ENCODE measurements at places on chromosomes 16 and 17.
A peak's percentile ranks its signal among the peaks of the same experiment; 100 is the strongest.

DNA sequence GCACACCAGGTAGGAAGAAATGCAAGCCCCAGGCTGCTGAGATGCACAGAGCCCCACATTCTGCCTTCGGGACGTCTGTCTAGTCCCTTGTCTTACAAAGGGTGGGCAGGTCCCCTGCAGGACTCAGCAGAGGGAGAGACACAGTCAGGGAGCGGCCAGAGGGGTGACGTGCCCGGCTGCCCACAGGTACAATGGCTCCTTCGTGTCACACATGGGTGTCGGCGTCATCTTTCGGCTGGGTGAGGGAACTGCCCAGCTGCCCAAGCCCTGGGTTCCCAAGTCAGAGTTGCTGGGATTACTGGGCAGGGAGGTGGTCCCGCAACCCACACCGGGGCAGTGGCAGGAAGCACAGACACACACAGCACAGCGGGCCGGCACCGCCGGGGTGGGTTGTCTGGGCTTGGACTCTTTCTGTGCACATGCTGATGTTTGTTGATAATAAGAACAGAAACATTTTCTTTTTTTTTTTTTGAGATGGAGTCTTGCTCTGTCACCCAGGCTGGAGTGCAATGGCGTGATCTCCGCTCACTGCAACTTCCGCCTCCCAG lies 80.6 kb downstream of the JPH3 start:
- DNase-seq = no peak

GRCh38 chr17:61306003-61306402 lies 93.6 kb upstream of the TBX2 start:
- no peak for DNase-seq

DNA sequence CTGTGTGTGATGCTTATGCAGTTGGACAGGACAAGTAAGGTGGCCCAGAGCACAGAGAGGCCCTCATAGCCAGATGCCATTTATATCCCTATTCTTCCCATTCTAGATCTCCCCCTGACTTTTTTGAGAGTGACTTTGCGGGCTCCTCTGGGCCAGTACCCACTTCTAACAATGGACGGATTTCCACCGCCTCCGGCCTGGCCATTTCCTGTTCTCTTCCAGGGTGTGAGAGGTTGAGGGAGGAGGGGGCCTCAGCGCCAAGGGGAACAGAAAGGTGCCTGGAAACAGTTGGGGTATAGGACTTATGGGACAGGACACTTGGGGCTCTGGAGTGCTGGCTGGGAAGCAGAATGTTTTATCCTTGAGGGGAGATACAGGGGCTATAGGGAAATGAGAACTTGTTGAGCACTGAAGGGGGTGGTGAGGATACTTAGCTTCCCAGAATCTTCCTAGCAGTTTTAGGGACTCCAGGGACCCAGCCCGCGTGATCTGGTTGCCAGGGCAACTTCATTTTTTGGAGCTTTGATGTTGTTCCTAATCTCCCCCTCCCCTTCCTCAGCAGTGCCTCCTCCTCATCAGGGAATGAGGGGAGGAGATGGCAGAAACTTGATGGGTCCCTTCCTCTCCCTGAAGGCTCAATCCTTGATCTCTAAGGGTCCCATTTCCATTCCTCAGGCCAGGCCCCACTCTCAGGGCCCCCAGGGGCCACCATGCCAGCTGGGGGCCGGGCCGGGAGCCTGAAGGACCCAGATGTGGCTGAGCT lies 3.6 kb downstream of the TAOK2 start:
- no peak for DNase-seq

- no peak for DNase-seq
Measured at GRCh38 chr16:72911971-72912370, 136.0 kb downstream of the ZFHX3 start.

GRCh38 chr17:9594065-9594464 lies 17.6 kb downstream of the CFAP52 start:
- DNase-seq = no peak

GRCh38 chr16:66810391-66810790 lies 9.0 kb upstream of the TERB1 start:
- no peak for DNase-seq

DNA sequence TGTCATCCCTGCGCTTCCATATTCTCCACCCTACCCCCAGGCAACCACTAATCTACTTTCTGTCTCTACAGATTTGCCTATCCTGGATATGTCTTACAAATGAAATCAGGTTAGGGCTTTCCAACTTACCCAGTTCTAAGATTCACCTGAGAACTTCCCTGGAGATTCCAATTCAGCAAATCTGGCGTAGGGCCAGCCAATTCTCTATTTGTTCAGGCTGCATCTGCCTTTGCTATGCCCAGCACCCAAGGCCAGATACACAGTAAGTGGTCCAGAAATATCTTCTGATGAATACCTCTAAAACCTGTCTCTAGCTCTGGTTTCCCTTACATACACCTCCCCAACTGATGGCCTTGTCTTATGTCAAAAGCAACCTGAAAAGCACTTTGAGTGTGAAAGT lies 10.4 kb upstream of the CTCF start:
- no peak for DNase-seq

GRCh38 chr16:83906683-83907082 lies 7.8 kb downstream of the MLYCD start:
- no peak for DNase-seq

- DNase-seq = no peak
Measured at GRCh38 chr16:56226187-56226586, 34.9 kb downstream of the GNAO1 start.

DNA sequence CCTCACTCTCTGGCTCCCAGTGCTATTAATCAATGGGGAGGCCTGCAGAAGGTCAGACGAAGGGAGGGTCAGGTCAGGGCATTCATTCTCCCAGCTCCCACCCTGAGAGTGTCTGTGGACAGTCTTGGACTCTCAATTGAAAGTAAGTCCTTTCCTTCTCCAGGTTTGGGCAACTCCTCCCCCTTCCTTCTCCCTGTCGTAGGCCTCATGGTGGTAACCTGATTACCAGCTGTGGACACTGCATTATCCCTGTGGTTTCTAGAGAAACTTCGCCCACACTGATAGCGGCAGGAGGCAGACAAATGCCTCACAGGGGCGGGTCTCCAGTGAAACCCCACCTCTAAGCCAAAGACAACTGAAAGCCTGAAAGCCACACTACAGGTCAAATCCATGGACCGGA lies 57.7 kb upstream of the SLC25A19 start:
- DNase-seq = no peak

DNA sequence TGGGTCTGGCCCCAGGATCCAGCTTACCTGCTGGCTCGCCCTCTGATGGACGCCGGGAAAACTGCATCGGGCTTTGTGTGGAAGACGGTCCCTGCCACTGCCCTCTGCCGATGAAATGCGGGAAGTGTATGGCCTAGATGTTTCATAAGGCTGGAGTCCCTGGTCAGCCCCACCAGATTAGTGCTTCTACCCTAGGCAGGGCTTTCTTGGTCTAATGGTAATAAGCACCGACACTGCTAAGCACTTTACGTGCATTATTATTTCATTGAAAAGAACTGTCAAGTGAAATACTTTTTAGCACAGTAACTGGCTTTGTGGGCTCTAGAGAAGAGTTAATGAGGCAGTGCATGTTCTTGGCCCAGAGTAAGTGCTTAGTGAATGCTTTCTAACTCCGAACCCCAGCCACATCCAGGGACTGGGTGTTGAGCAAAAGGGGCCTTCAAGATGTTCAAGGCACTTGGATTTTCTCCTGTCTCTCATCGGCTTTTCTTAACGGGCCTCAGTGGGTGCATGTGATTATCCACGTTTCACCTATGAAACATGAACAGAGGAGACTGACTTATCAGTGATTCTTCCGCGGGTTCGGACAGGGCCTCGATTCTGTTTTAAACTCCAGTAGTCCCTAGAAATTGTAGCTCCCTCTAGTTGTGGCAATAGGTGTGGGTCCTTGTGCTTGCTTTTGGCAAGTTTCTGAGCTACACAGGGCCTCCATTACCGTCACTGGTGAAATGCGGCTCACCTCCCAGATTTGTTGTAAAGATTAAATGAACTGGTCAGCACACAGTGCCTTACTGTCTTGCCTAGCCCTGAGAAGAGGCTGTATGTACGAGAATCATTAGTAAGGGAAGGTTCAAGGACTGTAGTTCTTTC lies 6.6 kb downstream of the TRAF4 start:
- DNase-seq = peak; percentile 71

GRCh38 chr17:1994707-1995106 lies 30.4 kb downstream of the RTN4RL1 start:
- DNase-seq = no peak

- no peak for DNase-seq
Measured at GRCh38 chr17:10087355-10087754, 111.1 kb downstream of the GAS7 start.

- DNase-seq = no peak
Measured at GRCh38 chr16:4244254-4245076, 2.6 kb upstream of the SRL start.

DNA sequence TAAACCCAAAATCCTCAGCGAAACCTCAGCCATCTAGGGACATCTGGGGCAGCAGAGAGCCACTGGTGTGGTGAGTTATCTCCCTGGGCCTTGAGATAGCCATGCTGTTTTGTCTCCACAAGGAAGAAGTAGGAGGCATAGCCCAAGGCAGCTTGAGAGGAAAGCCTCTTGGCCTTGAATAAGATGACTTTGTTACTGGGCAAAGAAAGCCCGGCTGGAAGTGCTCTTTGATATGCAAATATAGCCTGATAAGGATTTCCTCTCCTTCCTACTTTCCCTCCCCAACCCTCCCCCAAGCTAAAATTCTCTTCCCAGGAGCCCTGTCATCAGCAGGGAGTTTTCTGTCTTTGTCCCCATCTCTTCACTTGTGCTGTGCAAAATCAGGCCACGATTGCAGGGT lies 694.4 kb downstream of the MAF start:
- DNase-seq = no peak

GRCh38 chr17:29155227-29155965 lies 24.8 kb downstream of the MYO18A start:
- DNase-seq = no peak

- no peak for DNase-seq
Measured at GRCh38 chr16:66469291-66469946, 42.3 kb downstream of the BEAN1 start.

- no peak for DNase-seq
Measured at GRCh38 chr17:49495842-49496182, 719 bp downstream of the NGFR start.

DNA sequence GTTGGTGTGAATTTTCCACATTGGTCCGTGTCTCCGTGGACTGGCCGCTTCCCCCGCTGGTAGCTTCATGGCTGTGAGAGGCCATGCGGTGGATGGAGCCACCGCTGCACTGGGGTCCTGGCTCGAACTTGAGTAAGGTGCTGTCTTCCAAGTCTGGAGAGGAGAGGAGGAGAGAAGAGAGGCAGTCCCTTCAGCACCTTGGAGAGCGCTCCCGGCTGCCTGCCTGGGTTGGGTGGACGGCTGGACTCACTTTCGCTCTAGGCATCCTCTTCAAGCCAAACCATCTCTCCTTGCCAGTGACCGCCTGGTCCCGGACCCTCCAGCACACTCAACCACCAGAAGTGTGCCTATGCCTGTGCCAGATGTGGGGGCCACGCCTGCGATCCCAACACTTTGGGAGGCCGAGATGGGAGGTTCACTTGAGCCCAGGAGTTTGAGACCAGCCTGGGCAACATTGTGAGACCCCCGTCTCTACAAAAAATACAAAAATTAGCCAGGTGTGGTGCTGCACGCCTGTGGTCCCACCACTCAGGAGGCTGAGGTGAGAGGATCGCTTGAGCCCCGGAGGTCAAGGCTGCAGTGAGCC lies 6.2 kb downstream of the JPH3 start:
- no peak for DNase-seq

DNA sequence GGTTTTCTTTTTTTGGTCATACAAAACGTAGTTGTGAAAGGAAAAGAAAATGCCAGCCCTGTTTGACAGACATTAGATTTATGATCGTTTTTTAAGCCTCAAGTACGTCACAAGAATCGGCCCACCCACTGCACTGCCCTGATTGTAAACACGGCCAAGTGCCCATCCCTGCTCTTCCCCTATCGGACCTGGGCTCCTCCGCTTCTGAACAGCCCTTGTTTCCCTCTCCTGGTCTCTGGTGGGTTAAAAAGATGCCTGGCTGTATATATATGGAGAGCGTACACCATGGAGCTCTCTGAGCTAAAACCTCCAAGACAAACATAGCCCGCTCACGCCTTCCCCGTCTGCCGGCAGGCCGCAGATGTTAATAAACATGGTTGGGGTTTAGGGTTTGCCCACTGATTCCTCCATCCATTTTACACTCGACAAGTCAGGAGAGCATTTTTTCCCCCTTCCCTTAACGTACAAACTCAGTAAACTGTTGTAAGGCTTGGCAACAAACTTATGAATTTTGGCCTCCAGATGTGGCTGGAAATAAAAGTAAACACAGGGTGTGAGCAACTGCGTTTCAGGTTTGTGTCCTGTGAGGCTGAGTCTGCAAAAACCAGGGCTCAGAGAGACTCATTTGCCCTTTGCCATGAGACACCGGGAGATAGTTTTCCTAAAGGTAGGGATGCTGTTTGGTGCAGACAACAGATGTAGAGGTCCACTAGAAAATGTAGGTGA lies 325.9 kb downstream of the SOX9 start:
- no peak for DNase-seq

- no peak for DNase-seq
Measured at GRCh38 chr16:2429771-2430663, 770 bp downstream of the CCNF start.

GRCh38 chr17:50188921-50189549 lies 12.4 kb downstream of the COL1A1 start:
- no peak for DNase-seq

DNA sequence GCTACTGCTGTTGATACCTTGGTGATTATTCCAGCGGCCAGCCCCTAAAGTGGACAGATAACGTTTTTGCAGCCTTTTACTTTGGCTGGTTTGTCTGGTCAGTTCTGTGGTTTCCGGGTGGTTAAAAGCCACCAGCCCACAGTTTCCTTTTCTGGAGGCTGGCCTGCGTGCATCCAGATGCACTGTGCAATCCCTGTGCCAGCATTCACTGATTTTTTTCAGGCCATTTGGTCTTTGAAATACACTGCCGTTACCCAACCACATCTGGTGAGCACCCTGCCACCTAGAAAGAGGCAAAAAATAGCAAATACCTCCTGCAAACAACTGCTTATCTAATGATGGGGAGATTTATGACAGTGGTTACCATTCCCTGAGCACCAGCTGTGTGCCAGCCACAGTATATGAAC lies 797 bp downstream of the NUDT7 start:
- DNase-seq = no peak

- DNase-seq = no peak
Measured at GRCh38 chr16:56518425-56518824, 1.4 kb downstream of the BBS2 start.

DNA sequence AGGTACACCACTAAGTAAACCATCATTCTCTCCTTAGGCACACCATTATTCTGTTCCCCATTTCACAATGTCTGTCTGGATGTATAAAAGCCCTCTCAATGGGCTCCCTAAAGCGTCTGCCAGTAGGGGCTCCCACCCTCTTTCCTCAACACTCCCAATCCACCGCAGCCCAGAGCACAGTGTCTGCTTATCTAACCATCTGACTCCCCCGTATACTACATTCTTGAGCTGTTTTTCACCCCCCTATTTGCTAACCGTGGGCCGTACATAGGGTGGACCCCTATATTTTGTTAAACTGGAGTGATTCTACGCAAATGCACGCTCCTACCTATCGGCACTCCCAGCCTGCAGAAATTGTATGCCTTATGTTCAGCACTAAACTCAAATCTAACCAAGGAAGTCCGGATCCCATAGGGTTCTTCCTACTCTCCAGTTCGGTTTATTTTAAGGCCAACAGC lies 685 bp upstream of the PSMD3 start:
- no peak for DNase-seq

GRCh38 chr16:4006397-4006999 lies 109.7 kb downstream of the ADCY9 start:
- DNase-seq = no peak

- DNase-seq = peak; percentile 41
Measured at GRCh38 chr17:39547713-39548478, 59.8 kb downstream of the NEUROD2 start.

- no peak for DNase-seq
Measured at GRCh38 chr17:1047177-1047878, 50.4 kb downstream of the TIMM22 start.
